Left renal cortex interstitium (tissue), 4 donors: ENCODE measurements at places on chromosomes 1 and 21. TPM values are rescaled to one million over a fixed set of nuclear protein-coding genes. Genes with fewer than 3 reads are reported as not detected.

GRCh38 chr1:119447344-119448126 is 32.6 kb downstream of the HSD3B2 start:
- DNase-seq, result no peak

- DNase-seq, result no peak
These were observed 4.9 kb upstream of the CCDC28B start for GRCh38 chr1:32195531-32195930.

- DNase-seq, result no peak
These were observed 110.2 kb downstream of the PSMG1 start for GRCh38 chr21:39073063-39073462.

- DNase-seq, result no peak
These were observed at the start of gene SLC37A1 for GRCh38 chr21:42513151-42513984. TSS of gene SLC37A1 (plus strand) at chr21:42513852. CDS start at chr21:42518455, 4,603 bp downstream.

DNA sequence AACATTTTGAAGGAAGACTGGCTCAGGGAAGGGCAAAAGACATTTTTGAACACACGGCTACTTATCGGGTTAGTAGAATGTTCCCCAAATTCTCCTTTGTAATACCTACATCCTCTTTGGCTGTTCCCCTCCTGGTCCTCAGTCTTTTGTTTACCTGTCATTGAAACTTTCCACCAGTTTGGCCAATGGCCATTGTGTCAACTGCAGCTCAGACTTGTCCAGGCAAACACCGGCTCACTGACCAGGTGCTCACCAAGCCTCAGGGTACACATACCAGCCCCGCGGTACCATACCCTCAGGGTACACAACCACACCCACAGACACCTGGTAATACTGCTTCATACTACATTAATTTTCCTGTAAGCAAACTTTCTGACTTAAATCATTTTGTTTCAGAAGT is 84.8 kb upstream of the ZNF648 start:
- no peak for DNase-seq

- DNase-seq, result no peak
These were observed 6.0 kb downstream of the TNN start for GRCh38 chr1:175073633-175074032.

DNA sequence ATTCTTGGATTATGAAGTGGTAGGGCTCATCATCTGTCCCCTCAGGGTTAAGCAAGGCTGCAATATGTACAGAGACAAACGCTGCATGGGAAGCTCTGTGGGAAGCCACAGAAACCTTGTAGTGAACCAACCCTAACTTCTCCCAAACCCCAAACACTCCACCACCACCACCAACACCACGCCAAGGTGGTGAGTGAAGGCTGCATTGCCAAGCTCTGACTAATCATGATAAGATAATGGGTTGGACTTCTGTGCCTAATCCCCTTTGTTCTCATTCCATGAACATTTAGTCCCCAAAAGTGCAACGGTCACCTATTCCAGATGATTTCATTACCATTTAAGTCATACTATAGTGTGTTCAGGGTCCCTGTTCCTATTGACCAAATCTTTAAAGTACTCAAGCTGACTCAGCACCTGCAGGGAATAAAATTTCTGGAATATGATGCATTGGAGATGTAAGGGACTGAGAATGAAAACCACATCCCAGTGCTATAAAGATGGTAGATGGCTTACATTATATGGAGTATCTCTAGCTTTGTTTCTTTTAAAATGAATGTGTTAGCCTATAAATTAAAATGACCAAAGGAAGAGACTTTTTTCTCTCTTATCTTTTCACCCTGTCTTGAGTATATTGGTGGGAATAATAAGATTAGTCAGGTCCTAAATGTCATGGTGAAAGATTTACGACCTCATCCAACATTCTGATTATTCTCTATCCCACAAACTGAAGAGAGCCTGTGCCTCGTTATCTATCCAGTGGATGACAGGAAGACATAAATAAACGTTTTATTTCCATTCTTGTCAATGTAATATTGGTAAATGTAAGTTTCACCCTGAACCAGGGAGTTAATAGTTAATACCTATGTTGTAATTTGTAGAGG is 22.6 kb upstream of the PLD5 start:
- no peak for DNase-seq

DNA sequence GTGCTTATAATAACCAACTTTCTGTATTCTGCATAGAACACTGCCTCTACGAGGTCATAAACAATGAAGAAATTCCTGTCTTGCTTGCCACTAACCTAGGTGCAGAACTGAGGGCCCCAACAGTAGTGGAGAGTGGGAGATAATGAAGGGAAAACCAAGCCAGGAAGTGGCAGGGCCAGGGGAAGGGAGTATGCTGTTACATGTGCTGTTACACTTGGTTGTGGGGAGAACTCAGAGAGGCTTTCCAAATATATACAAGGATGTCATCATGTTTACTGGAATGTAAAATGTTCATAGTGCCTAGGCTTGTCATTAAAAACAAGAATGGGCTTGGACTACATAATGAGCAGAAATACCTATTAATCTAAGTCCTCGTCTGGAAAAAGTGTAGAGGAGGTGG is 31.1 kb downstream of the NHLH2 start:
- DNase-seq, result no peak

- no peak for DNase-seq
These were observed 16.7 kb upstream of the DISP1 start for GRCh38 chr1:222798116-222798515.

GRCh38 chr1:11772458-11772857 is 10.5 kb downstream of the C1orf167 start:
- DNase-seq, result no peak

Gene TPRG1L
- polyA plus RNA-seq, result 47.3 TPM

Gene OR2W3
- 0.32 TPM for polyA plus RNA-seq

Gene HOOK1
- 82.2 TPM for polyA plus RNA-seq

Gene CD1E
- polyA plus RNA-seq, result not detected
